ENCODE measurements at places on chromosomes 1 and 21.

DNA sequence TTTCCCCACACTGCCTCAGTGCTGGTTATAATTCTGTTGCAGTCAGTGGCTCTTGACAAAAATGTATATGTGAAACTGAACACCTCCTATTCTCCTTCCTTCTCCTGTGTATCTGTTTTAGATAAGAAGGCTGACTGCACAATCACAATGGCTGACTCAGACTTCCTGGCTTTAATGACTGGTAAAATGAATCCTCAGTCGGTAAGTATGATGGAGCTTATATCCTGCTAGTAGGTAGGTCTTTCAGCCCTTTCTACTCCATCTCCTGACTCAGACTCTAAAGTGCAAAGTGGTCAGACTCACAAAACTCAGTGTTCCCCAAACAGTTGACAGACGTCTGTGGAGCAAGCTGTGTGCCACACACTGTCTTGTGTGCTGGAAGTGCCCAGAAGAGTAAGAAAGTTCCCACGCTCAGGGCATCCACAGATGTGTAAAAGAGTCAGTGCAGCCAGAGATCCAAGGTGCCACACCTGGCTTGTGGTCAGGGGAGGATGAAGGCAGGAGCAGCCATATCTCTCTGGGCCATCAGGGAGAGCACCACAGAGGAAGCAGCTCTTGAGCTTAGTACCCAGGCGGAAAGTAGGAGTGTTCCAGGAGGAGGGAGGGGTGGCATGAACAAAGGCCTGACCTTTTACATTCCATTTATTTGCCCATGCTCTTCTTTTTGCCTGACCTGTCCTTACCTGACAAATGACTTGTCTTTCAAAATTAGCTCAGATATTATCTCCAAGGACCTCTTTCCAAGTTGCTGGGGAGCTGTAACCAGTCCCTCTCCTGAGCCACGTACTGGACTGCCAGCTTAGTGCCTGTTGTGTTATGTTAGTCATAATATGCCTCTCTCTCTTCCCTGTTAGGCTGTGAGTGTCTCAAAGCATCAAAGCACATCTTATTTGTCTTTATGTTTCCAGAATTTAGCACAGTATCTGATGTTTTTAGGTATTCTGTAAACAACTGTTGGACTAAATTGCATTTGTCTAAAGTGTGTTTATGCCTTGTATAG, 14.0 kb upstream of the PODN start:
- no peak for DNase-seq

DNA sequence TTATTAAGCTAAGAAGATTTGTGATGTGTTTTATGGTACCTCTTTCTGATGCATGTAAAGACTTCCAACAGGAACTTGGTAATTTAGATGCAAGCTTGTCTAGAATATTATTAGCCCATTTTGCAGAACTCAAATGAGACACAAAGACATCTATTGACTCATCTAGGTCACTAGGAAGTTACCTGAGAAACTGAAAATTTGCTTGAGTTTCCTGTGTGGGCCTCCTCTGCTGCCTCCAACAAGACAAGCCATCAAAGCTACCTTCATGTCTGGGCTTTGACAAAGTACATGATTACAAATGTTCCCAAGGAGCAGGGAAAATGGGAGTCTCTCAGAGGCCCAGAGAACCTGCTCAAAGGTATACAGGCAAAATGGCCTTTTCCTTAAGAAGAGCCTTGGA, 5.6 kb downstream of the RUNX1 start:
- no peak for DNase-seq

GRCh38 chr1:247961791-247962190, 3.2 kb upstream of the OR2AK2 start:
- DNase-seq, result no peak

DNA sequence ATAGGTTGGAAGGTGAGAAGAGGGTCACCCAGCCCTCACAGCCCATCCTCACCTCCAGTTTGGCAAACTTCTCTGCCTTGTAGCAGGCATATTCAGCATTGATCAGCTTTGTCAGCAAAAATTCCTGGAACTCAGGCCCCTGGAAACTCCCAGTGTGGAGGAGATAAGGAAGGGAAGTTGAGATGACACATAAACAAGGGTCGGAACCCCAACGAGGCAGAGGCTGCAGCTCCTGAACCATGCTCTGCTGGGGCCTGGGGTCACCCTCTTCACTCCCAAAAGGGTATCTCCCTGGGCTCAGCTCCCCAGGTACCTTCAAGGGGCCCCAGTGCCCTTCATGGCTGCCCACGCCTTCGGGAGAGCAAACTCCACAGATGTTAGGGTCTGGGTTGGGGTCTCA, 60.4 kb downstream of the RAP1GAP start:
- DNase-seq, result no peak

DNA sequence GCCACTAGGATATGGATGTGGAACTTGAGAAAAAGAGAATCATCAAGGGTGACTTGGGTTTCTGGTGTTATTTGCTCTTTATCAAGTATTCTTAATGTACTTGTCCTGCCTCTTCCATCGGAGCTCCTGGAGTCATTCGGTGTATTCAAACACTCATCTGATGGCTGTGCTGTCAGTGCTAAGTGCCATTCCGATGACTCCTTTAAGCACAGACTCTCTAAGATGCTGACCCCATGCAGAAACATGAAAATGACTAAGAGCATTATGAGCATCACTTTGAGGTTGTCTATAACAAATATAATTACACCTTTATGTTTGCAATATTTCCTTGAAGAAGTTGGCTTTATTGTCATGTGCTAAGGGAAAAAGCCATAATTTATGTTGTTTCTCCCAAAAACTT, 11.3 kb upstream of the RPL5 start:
- DNase-seq, result no peak

GRCh38 chr1:224736619-224737352, 120.7 kb downstream of the CNIH3 start:
- no peak for DNase-seq

- DNase-seq, result no peak
Observed at GRCh38 chr1:29259802-29260441, 23.6 kb downstream of the PTPRU start.

DNA sequence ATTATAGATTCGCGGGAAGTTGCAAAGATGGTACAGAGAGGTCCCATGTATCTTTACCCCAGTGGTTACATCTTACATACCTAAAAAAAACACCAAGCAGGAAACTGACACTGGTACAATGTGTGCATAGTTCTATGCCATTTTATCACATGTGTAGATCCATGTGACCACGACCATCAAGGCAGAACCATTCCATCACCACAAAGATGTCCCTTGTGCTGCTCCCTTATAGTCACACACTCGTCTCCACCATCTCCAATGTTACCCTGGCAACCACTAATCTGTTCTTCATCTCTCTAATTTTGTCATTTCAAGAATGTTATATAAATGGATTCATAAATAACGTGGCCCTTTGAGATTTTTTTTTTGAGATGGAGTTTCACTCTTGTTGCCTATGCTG, 156.9 kb upstream of the MAGI3 start:
- no peak for DNase-seq

- no peak for DNase-seq
Observed at GRCh38 chr1:186722711-186723309, 42.6 kb upstream of the PTGS2 start.

GRCh38 chr1:147202576-147202975, 22.6 kb downstream of the FMO5 start:
- no peak for DNase-seq

- DNase-seq, result no peak
Observed at GRCh38 chr1:65431111-65431705, 10.7 kb downstream of the LEPR start.

GRCh38 chr1:37399205-37399604, 75.2 kb upstream of the ZC3H12A start:
- DNase-seq, result no peak

DNA sequence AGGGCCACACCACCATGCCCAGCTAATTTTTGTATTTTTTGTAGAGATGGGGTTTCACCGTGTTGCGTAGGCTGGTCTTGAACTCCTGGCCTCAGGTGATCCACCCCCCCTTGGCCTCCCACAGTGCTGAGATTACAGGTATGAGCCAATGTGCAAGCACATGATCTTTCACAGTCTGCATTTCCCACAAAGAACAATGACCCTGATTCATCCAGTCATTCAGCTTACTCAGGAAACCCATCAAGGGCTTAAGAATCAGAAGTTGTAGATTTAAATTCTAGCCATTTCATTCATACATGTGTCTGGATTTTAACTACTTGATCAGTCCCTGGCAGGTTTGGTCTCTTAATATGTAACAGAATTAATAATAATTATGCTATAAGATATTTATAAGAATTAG, 2065.7 kb downstream of the MRPL39 start:
- no peak for DNase-seq

GRCh38 chr1:246689409-246690008, 34.7 kb upstream of the SCCPDH start:
- DNase-seq, result no peak

- no peak for DNase-seq
Observed at GRCh38 chr1:210244746-210245367, 12.3 kb downstream of the SERTAD4 start.

GRCh38 chr1:152959801-152960451, 10.5 kb upstream of the SPRR4 start:
- no peak for DNase-seq

DNA sequence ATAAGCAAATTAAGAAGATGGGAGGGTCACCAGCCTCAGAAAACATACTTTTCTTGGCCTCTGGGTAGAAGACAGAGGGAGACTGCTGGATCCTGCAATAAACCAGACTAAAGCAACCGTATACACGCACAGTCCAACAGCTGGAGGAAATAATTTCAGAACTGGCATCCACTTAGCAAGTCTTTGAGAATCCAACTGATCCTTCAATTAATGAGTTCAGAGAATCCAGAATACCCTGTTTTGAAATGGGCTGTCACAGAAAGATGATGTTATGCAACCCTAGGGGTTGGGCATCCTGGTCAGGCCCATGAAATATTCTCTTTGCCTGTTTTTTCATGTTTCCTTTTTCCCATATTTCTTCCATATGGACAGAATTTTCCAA, 134.0 kb upstream of the MAGI3 start:
- DNase-seq, result no peak

DNA sequence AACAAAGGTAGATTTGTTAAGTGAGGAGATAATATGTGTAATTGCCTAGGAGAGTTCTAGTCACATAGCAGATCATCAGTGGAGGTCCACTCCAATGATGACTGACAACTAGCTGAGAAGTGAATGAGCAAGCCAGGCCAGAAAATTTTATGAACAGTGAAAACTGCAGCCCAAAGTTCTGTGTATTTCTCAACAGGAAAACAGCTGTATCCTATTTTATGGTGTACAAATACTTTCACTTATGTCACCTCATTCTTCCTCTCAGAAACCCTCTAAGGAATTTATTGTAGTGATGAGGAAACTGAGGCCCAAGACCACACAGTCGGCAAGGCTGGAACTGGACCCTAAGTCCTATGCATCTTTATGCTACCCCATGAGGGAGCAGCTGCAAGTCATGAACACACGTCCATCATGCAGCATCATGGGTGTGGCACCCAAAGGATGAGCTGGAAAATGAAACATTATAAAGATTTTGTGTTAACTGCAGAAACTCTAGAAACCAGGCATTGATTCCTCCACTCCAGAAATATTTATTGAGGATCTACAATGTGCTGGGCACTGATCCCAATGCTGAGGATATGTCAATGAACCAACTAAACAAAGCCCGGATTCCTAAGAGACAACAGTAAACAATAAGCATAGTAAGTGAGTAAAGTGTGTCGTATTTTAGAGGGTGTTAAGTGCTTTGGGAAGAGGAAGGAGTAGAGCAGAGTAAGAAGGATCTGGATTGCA, 99.5 kb upstream of the DUSP10 start:
- no peak for DNase-seq
